Activated CD4-positive, alpha-beta T cell treated with anti-CD3 and anti-CD28 coated beads, Interleukin-2, amount 50 U/mL, for 1 hour (primary cell): ENCODE measurements at places on chromosomes 6 and 20.
A peak's percentile ranks its signal among the peaks of the same experiment; 100 is the strongest.

GRCh38 chr6:129542705-129543104, 167.3 kb downstream of the ARHGAP18 start:
- DNase-seq: no peak

DNA sequence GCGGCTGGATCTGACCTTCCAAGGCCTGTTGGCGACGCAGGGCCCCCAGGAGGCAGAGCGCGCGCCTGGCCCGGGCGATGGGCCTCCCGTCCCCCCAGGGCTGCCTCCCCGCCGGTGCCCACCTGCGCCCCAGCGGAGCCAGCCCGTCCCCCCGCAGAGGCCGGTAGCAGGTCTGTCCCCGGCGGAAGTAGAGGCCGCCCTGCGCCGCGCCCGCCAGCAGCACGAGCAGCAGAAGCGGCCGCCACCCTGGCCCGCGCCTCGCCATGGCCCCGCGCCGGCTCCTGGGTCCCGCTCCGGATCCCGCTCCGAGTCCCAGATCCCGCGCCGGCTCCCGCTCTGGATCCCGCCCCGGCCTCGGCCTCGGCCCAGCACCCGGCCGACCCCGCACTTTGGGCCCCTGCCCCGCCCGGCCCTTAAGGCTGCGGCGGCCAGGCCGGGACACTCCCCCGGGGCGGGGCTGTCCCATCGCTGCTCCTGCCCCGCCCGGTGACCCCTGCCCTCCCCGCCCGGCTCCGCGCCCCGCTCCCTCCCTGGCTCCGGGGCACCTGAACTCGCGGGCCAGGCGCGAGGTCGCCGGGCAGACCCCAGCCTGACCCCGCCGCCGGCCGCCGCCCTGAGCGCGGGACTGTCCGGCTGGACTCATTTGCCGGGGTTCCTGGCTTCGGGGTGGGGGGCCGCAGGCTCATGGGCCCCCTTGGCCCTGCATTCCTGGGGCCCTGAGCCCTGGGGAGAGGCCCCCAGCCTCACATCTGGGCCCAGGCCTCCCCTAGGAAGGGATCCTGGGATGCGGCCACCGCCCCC, at the start of gene CTSZ:
CTSZ (minus strand) TSS at position 391 of the 801 bp plus-strand sequence; CDS start at position 265, 126 bp downstream.
- DNase-seq: peak; percentile 23

- no peak for DNase-seq
These were observed 63.6 kb upstream of the FAM184A start for GRCh38 chr6:119142041-119142440.

DNA sequence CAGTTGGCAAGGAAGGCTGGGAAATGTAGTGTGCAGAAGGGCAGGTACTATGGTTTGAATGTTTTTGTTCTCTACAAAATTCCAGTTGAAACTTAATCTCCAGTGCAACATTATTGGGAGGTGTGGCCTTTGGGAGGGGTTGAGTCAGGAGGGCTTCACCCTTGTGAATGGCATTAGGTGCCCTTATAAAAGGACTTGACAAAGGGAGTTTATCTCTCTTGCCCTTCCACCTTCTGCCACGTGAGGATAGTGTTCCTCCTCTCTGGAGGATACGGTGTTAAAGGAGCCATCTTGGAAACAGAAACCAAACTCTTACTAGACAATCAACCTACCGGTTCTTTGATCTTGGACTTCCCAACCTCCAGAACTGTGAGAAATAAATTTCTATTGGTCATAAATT, 82.2 kb upstream of the LRFN2 start:
- no peak for DNase-seq

- no peak for DNase-seq
These were observed 3.6 kb upstream of the CASP8AP2 start for GRCh38 chr6:89826029-89826528.

DNA sequence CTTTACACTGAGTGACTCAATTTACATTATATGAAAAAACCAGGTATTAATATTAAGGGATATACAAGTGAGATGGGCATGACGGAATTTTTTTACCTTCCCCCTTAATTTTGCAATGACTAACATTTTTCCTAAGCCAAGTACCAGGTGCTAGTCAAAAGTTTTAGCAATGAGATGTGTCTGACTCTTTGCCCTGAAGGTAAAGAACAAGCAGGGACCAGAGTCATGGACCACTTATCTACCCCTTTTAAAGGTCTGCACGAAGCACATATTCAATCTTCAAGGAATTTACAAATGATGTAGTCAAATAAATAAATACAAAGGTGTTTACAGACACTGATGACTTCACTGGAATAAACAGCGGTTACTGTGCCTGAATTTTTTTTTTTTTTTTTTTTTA, 1.4 kb downstream of the GLO1 start:
- no peak for DNase-seq

- DNase-seq: no peak
These were observed 20.4 kb upstream of the DTNBP1 start for GRCh38 chr6:15682965-15683822.

GRCh38 chr6:24429146-24429545, 26.4 kb downstream of the MRS2 start:
- DNase-seq: no peak

DNA sequence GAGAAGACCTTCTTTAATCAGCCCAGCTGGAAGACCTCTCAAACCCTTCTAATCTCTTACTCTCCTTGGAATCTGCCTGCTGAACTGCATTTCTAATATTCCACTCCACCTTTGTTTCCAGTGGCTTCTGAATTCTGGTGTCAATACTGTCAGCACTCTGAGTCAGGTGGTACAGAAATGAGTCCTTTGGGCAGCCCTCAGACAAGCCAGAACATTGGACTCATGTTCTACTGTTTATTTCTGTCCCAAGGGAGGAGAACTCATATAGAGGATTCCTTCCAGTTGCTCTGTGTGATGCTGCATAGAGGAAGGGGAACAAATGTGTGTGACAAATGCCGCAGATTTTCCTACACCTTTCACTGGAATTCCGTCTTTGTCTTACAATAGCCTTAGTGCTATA, 114.8 kb downstream of the PHF3 start:
- no peak for DNase-seq

DNA sequence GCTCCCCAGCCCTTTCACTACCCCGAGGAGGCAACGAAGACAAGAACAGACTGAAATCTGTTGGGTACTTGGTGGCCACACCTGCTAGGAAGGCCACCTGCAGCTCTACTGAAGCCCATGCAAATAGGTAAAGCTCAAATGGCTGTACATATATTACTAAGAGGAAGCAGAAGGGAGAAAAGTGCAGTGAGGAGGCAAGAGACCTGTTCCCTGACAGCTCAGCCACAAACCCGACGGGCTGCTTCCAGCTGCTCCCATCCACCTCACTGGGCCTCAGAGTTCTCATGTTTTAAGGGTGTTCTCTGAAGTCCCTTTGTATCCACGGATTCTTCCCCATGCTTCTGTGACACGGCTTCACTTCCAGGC, 24.6 kb downstream of the TRAM2 start:
- DNase-seq: no peak

DNA sequence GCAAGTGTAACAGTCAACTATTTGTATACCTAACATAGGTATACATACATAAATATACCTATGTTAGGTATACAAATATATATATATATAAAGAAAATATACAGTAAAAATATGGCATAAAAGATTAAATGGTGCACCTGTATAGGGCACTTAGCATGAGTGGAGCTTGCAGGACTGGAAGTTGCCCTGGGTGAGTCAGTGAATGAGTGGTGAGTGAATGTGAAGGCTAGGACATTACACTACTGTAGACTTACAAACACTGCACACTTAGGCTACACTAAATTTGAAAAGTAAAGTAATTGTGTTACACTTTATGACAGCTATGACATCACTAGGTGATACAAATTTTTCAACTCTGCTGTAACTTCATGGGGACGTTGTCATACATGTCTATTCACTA, 65.6 kb downstream of the CDC5L start:
- DNase-seq: no peak

- DNase-seq: no peak
These were observed 245.0 kb downstream of the TTLL2 start for GRCh38 chr6:167569879-167570278.

GRCh38 chr6:165575158-165575549, 87.9 kb downstream of the PDE10A start:
- no peak for DNase-seq

- DNase-seq: peak; percentile 80
These were observed 8.6 kb downstream of the NKX2-2 start for GRCh38 chr20:21505161-21505809.

DNA sequence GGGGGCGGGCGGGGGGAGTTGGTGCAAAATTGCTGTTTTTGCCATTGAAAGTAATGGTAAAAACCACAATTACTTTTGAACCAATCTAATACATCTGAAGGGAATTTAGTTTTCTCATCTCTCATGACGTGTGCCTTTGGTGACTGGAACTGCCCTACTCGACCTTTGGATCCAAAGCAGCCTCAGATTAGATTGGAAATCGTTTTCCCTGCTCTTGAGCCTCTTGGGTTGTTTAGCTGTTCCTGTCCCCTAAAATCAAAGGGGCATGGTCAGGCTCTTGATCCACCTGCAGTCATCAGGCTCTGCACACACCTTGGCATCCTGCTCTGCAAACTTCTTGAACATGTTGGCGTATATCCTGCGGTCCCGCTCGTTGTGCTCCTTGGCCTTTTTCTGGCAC, 64.0 kb upstream of the TULP1 start:
- no peak for DNase-seq

DNA sequence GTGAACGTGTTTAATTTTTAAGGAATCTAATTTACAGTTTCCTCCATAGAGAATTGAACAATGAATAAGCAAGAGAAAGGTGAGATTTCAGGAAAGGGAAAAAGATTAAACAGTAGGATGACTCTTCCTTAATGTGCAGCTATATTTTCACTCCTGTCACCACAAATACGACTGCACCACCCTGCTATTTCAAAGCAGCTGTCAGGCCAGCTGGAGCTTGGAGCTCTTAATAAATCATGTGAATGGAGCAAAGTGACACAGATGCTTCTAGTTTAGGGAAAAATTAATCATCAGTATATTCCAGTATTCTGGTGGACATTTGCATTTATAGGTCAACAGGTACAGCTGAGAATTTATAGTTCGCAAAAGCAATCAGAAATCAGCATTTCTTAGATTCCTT, 56.5 kb upstream of the PKIB start:
- no peak for DNase-seq

GRCh38 chr6:165721356-165721755, 58.3 kb upstream of the PDE10A start:
- DNase-seq: no peak

- no peak for DNase-seq
These were observed 92.2 kb downstream of the SOBP start for GRCh38 chr6:107582086-107582485.

DNA sequence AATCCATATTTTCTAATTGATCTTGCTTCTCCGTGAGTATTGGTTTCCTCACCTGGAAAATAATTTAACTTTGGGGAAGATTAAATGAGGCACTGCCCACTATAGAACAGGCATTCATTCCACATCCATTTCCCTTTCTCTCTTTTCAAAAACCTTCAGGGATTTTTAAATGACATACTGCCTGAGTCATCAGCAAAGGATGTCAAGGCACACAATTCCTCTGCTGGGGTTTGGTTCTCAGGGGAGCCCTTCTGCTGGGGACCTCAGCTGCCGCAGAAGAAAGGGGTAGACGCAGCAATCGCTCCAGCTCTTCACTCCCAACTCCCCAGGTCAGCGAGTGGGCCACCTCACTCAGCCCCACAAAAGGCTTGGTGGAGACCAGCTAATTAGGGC, 90.7 kb upstream of the BACH2 start:
- DNase-seq: no peak

DNA sequence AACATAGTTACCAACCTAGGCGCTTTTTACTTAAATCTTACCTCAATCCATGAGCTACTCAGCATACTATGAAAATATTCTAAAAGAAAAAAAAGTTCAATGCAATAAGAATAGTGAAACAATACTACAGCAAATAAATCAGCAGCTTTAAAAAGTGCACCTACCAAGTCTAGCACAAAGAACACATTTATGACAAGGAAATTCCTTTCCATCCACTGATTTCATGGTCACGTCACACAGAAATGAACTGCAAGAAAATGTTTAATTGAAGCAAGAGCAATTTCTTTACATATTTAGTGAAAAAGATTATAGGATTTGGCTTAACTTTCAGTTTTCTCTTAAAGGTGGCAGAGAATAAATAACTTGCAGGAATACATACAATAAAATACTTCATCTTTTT, 36.2 kb downstream of the IBTK start:
- DNase-seq: no peak

DNA sequence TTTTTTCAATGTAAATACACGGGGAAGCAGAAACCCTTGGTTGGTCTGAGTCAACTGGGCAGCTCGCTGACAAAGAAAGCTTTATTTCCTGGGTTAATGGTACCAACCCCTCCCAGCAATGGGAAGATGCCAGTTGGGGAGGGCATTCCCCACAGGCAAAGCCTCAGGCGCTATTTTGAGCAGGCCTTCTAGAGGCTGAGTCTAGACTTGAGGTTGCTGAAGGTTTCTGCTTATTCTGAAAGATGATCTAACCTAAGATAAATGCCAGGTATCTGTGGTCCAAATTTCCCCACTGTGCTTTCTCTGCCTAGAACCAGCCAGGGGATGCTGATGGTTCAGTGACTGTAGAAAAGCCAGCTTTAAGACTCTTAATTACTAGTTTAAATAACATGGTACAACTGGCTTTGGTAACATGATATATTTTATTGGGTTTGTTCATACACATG, 172.5 kb upstream of the JARID2 start:
- DNase-seq: no peak

GRCh38 chr20:39879296-39879695, 809.7 kb downstream of the MAFB start:
- no peak for DNase-seq

- no peak for DNase-seq
These were observed 68.6 kb upstream of the QKI start for GRCh38 chr6:163345931-163346330.

DNA sequence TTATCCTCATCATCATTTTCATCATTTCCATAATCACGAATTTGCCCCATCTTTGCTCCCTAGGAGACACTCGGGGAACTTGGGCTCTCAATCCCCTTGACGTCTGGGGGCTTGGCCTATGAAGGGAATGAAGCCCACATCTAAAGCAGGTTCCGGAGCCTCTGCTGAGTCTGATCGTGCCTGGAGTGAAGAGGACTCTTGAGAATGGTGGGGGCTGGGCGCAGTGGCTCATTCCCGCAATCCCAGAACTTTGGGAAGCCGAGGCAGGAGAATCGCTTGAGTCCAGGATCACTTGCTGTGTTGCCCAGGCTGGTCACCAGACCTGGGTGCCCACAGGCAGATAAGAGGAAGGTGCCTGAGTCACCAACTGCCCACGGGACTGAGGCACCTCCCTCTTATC, 114.5 kb downstream of the SYCP2 start:
- no peak for DNase-seq

DNA sequence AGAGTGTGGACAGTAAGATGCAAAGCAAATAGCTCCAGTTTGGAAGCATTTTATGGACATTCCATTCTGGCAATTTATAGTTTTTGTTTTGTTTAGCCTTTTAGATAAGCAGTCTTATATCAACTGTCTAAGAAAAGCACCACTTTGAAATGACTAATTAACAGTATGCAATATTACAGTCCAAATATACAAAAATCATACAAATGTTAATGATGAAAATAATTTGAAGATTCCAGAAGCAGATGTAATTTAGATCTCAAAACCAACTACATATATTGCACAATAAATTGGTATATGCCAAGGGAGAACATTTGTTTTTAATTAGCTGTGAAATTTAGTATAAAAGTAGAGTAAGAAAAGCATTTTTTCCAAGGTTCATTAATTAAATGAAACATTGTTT, 158.8 kb downstream of the KIF6 start:
- no peak for DNase-seq
